Activated B cell treated with CpG ODN at 0.5 μM for 24 hours (primary cell): ENCODE measurements at places on chromosomes 7 and 10.
A peak's percentile ranks its signal among the peaks of the same experiment; 100 is the strongest.

GRCh38 chr7:8436965-8437364 is 3.6 kb downstream of the NXPH1 start:
- DNase-seq, result no peak

DNA sequence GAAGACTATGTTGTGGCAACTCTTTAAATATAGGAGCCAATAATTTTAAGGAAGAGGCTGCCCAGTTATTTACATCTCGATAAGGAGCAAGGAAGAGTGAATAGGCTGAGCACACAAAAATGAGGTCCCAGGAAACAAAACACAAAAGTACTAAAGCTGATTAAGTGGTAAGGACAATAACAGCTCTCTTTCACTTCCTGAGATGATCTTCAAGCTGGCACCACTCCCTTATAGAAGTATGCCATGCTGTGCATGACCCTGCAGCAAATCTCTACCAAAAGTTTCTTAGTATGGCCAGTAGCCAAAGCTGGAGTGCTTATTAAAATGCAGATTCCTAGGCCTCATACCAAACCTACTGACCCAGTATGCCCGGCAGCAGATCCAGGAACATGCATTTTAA is 39.7 kb downstream of the CADPS2 start:
- DNase-seq, result no peak

- DNase-seq, result peak; percentile 29
Observed at GRCh38 chr7:27179503-27180430, 5.3 kb downstream of the HOXA11 start.

DNA sequence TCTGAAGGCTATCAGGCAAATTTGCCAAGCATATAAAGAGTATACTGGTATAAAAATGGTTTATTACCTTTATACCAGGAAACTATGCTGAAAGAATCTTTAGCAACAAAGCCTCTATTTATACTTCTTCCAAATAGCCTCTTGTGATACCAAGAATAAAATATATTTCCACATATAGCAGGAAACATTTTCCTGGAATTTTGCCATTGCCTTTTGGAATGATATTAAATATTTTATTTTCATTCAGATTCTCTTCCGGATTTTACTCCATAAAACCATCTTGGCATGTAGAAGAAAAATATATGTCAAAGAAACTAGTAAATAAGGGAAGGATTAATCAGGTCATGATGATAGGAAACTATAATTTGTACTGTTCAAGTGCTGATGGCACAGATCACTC is 17.7 kb downstream of the SOSTDC1 start:
- DNase-seq, result no peak

DNA sequence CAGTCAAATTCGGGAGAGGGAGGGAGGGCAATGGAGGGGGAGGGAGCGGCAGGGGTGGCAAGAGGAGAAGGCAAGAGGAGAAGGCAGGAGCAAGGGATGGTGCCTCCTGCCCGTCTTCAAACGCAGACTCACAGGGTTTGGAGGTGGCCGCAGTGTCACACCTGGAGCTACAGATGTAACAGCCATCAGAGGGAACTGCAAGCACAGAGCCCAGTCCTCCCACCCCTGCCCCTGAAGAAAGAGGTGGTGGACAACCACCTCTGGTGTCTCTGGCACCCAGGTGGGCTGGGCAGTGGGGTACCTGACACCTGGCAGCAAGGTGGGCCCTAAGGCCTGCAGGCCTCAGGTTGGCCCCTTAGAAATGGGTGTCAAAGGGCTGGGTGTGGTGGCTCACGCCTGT is 67.0 kb upstream of the SDK1 start:
- DNase-seq, result no peak

DNA sequence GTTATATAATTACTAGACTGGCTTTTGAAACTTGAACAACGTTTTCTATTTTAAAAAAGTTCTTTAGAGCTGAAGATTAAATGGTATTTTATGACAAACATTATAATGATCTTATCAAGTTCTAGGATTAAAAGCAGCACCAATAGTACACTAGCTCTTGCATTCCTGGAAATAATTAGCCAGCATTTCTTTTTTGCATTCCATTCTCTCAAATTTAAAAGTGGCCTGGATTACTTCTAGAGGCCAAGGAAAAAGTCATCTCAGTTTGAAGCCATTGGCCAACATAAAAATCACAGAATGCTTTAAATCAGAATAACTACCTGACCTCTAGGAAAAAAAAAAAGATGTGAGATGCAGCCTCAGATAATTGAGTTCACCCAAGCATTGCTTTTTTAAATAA is 1326.4 kb upstream of the SORCS1 start:
- DNase-seq, result no peak

DNA sequence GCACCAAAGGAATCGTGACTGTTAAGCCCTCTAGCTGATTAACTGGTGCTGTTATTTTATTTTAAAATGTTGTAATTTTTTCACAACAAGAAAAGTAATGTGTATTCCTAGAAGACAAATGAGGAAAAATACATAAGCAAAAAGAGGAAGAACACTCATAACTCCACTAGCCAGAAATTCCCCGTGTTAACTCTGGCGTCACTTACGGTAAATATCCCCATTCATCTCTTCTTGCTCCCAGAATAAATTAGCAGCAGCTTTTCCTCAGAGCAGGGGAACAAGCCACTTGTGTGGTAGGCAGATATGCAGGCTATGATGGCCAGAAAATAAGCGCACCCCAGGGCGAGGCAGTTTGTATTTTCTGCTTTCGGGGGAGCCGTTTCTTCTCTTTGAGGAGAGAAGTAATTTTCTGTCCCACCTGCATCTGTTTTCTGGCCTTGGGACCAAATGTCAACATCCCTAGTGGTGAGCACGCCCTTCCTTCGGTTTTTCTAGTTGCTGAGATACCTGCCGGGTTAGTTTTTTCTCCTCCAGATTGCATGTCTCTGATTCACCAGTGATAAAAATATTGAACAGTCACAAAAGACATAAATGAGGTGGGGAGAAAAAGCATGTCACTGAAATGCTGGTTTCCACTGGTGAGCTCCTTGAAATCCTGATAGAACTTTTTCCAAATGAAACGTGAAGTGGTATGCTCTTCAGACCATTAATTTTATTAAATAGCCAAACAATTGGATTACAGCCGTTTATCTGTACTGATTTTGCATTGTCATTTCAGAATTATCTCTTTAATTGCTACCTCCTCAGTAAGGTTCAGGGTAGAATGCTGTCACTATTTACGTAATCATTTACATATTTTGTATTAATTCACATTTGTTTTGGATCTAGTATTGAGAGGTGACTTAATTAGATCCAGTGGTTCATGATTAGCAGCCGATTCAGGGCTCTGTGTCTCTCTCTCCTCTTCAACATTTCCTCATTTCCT is 268.1 kb downstream of the CAMK1D start:
- no peak for DNase-seq

DNA sequence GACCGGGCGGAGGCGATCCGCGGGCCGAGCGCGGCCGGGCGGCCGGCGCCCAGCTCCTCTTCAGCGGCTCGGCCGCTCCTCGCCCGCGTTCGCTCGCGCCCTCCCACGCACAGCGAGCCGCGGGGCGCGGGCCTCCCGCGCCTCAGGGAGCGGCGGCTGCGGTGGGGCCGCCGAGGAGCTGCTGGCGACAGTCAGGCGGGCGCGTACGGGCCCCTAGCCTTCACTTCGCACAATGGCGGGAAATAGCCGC is at the start of gene MCMBP:
Gene MCMBP (minus strand): TSS at position 234 of the 250 bp plus-strand sequence. CDS start 259 bp downstream, outside the sequence.
- DNase-seq, result no peak

DNA sequence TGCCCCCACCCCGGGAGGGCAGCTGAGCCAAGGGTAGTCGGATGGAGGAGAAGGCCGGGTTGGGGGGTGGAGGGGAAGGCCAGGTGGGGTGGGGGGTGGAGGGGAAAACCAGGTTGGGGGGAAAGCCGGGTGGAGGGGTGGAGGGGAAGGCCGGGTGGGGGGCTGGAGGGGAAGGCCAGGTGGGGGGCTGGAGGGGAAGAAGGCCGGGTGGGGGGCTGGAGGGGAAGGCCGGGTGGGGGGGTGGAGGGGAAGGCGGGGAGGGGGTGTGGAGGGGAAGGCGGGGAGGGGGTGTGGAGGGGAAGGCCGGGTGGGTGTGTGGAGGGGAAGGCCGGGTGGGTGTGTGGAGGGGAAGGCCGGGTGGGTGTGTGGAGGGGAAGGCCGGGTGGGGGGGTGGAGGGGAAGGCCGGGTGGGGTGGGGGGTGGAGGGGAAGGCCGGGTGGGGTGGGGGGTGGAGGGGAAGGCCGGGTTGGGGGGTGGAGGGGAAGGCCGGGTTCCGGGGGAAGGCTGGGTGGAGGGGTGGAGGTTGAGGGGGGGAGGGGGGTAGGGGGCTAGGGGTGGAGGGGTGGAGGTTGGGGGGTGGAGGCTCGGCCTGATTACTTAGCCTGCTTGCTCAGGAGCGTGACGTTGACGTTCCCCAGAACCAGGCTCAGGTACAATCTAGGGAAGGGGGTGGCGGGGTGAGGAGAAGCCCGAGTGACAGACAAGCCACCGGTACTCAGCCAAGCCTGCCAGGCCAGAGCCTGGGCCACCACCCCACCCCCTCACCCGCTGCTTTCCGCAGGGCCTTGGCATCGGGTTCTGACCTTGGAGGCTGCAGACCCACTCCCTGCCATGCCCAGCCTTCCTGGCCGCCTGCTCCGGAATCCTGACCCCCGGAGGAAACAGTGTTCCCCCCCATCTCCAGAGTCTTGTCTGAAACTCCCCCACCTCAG is 5.6 kb downstream of the TMEM120A start:
- DNase-seq, result no peak

DNA sequence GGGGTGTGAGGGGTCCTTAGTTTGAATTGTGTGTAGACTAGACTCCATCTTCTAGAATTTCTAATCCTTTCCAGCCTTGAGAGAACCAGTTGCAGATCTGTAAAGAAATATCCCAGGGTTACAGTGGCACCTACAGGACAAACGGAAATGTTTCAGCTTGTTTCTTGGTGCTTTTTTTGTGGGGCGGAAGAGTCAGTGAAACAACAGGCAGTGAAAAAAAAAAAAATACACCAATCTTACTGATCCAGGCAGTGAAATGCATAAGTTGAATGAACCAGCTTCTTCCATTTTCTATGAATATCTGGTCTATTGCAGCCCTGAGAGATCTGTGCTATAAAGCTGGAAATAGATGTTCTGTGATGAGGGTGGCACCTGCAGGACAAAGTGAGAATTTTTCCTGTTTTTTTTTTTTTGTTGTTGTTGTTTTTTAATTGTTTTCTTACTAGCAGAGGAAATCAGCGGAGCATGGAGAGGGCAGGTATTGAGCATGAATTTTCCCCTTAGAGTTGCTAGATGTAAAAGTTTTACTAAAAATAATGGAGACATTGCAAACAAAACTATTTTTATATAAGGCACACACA is 81.9 kb upstream of the DYNC1I1 start:
- DNase-seq, result no peak

DNA sequence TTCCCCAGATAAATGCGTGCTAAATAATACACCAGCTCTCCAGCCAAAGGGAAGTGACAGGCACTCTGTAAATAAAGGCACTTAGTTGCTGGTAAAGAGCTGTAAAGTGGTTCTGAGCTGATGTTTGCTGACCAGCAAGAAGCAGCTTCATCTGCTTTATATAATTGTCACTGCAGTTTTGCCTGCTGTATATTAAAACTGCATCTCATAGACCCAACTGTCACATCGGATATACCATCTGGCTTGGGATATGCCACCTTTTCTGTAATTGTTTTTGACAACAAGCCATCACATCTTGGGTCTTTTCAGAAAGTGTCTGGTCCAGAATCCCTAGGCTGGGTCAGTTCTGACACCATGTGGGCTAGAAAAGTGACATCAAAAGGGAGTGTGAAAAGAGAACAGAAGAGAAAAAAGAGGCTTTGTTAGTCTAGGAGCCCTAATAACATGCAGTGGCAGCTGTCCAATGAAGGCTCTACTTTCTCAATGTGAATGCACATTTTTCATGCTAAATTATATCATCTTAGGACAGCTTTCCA is 697.6 kb downstream of the KCNMA1 start:
- no peak for DNase-seq

- no peak for DNase-seq
Observed at GRCh38 chr10:71342573-71343391, 23.7 kb downstream of the SLC29A3 start.

DNA sequence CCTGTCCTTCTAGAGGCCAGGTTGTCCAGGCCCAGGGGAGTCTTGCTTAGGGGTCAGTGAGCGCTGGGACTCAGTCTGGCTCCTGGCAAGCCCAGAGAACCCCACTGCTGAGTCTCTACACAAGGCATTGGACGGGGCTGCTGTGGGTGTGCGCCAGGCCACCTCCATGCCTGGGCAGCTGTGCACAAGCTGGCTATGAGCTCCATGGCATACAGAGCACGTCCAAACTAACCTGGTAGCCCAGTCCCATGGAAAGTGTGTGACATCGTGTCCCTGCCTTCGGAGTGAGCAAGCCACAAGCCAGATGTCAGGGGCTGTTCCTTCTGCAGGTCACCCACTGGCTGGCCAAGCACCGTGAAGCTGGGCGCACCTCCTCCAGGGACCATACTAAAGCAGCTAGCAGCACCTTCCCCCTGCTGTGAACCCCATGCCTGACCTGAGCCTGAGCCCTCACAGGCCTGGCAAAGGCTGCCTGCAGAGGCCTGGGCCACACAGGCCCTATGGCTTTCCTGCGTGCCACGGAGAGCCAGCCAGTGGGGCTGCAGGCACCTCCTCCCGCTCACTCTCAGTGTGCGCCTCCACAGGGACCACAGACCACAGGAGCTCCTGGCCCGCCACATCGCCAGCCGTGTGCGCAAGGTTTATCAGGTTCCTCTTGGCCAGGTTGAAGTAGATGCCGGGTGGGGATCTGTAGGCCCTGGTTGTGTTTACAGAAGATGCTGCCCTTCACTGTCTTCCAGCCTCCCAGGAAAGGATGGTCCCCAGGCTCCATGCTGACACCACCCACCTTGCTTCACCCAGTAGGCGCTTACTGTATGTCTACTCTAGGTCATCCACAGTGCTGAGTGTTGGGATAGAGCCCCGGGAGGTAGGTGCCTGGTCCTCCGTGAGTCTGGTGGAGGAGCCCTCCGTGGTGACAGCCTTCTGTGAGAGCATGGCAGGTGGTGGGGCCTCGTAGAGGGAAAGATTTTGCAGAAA is 219.7 kb downstream of the EBF3 start:
- no peak for DNase-seq

GRCh38 chr10:90041585-90041984 is 340.2 kb downstream of the KIF20B start:
- DNase-seq, result no peak

DNA sequence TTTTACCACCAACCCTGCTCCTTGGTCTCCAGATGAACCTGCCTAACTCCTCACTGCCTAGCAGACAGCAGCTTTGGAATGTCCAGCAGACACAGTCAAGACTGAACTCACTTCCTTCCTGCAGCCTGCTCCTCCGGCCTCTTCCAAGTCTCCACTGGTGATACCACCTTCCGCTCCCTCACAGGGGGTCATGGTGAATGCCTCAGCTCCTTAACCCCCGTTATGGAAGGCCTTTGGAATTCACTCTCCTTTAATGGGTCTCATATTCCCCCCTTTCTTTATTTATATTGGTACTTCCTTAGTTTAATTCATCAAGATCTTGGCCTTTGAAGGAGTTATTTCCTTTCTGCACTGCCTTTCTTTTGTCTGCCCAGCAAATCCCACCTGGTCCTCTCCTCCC is 44.9 kb upstream of the ZNF32 start:
- no peak for DNase-seq
